Mucosa of descending colon (tissue), 3 donors: ENCODE measurements at places on chromosomes 16 and 17.

GRCh38 chr16:46973996-46974324, 486 bp upstream of the DNAJA2 start:
- no peak for DNase-seq

DNA sequence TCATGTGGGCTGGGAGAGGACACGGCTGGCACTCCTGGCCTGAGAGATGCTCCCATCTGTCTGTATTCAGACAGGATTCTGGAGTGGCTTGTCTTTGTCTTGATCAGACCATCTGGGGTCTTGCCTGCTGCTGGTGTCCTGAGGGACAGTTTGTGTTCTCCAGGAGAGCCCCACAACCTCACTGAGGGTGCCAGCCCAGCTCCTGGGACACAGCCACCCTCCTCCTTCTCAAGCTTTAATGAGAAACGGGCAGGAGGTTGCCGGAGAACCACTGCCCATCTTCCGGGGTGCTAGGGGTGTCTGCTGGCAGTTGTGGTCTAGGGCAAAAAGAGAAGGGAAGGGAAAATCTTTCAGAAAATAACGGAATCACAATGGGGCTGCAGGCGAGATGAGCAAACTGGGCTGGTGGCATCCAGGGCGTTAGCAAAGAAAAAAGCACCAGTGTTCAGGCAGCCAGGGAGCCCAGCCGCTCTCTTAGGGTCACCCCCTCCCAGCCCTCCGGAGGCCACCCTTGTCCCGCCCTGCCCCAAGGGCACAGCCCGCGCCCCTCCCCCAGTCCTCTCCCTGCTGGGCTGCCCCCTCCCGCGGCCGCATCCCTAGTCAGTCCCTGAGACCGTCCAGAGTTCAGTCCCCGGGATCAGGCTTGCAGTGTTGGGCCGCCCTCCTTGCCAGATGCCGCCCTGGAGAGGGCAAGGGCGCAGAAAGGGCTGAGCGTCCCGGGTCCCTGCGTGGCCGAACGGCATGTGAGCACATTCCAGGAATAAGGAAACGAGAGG, 824.7 kb downstream of the KCNJ18 start:
- no peak for DNase-seq

DNA sequence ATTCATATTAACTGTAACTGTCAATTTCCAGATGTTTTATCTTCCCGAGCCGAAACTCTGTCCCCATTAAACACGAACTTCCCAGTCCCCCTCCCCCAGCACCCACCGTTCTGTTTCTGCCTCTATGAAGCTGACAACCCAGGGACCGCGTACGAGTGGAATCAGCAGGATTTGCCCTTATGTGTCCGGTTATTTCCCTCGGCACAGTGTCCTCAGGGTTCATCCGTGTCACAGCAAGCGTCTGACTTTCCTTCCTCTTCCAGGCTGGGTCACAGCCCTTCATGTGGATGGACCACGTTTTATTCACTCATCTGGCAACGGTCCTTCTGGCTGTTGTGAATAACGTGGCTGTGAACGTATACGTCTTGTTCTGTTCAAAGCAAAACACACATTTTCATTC, 31.3 kb downstream of the METRNL start:
- DNase-seq = peak; percentile 19

DNA sequence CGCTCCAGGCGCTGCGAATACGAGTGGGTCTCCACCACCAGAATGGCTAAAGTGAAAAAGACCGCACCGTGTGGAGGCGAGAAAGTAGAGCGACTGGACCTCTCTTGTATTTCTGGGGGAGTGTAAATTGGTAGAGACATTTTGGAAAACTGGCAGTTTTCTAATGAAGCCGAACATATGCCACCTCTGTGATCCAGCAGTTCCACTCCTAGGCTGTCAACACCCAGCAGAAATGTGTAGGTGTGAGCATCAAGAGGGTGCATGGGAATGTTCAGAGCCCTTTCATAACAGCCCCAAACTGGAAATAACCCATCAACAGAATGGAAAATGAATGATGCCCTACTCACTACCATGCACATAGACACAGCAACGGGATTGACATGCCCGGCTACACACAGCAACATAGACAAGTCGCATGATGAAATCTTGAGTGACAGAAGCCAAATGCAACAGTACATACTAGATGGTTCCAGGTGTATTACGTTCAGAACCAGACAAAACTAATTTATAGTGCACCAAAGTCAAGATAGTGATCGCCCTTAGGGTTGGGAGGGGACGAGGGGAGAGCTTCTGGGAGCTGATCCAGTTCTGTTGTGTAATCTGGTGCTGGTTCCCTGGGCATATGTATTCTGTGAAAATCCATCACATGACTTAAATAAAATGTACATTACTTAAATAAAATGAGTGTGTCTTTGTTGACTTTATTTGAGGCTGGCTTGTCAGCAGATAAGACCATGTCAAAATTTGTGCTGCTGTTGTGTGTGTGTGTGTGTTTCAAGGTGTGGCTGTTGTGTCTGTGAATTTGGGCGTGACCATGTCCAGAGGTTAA, 877 bp upstream of the BCL7C start:
- DNase-seq = no peak

DNA sequence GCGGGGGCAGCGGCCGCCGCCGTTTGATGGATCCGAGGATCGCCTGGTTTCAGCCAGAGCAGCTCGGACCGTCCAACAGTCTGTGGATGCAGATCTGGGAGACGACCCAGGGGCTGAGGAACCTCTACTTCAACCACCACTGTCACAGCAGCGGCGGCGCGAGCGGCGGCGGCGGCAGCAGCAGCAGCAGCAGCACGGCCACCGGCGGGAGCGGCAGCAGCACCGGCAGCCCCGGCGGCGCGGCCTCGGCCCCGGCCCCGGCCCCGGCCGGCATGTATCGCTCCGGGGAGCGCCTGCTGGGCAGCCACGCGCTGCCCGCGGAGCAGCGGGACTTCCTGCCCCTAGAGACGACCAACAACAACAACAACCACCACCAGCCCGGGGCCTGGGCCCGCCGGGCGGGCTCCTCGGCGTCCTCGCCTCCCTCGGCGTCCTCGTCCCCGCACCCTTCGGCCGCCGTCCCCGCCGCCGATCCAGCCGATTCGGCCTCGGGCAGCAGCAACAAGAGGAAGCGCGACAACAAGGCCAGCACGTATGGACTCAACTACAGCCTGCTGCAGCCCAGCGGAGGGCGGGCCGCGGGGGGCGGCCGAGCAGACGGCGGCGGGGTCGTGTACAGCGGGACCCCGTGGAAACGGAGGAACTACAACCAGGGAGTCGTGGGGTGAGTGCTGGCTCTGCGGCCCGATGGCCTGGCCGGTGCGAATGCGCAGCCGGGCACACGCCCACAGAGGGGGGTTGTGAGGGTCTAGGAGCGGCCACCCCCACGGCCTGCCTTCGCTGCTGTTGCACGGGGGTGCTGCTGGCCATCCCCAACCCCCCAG, 702 bp downstream of the TENT4B start:
- DNase-seq = peak; percentile 78
